Activated gamma-delta T cell (primary cell): ENCODE measurements at places on chromosomes 5 and 9.

- DNase-seq, result no peak
Observed at GRCh38 chr5:104237586-104237985, 675.0 kb upstream of the NUDT12 start.

DNA sequence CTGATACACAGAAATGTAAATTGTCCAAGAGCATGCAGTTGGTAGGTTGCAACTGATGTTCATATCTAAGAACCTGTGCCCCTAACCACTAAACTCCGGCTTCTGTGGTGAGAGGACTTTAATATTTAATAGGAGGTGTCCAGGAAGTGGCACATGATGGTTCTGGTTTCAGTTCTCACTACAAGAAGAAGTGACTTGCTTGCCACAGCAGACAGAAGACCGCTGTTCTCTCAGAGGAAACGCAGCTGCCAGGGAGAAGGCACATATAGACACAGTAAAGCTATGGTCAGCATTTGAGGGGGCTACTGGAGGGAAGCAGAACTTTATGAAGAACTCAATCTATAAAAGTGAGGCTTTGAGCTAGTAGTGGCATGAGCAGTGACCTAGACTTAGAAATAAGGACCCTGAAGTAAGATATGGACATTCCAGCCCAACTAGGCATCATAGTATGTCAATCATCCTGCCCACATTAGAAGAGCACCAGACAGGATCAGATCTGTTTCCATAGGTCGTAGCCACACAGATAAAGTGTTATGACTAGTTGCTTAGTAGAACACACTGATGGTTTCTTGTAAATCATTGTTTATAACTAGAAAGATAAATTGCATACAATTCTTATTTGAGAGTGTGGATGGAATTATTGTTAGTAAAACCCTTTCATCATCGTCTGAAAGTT, 36.4 kb upstream of the DAB2 start:
- DNase-seq, result no peak

GRCh38 chr9:96607971-96608370, 11.7 kb downstream of the CDC14B start:
- DNase-seq, result no peak

- no peak for DNase-seq
Observed at GRCh38 chr5:151720215-151720614, 33.5 kb upstream of the SPARC start.

GRCh38 chr5:11047030-11047429, 286.0 kb upstream of the DAP start:
- DNase-seq, result no peak

DNA sequence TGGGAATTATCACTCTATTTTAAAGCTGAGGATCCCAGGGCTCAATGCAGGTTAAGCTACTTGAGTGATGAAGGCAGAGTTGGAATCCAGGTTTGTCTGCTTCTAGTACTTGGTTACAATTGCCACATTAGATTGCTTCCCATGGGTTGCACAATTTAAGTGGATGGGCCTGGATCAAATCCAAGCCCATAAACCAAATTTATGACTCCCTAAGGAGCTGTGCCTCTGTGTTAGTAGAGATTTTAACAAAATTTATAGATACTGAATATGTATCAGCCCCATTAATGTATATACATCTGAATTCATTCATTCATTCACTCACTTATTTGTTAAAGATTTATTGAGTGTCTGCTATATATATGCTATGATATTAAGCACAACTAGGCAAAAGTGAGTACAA, 332.3 kb upstream of the KLF9 start:
- no peak for DNase-seq

- DNase-seq, result peak; percentile 26
Observed at GRCh38 chr9:92808726-92809451, 44.3 kb upstream of the BICD2 start.

- DNase-seq, result no peak
Observed at GRCh38 chr5:73673161-73673591, 47.2 kb downstream of the ARHGEF28 start.

GRCh38 chr9:35723908-35724307, 8.1 kb downstream of the TLN1 start:
- DNase-seq, result no peak

DNA sequence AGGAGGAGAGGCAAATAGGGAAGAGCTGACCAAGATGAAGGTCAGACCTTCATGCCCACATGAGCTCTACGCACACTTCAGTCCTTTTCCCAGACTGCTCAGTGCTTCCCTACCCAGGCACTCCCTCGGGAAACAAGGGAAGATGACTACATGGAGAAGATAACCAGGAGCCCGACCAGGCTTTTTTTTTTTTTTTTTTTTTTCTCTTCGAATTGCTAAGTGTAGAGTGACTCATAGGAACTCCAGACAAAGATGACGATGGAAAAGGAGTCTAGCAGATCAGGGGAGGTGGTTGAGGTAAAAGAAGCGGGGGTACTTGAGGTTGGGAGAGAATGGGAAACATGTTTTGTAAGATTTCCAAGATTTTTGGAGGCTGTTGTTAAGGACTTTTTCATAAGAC, 526.1 kb downstream of the BNC2 start:
- DNase-seq, result no peak

GRCh38 chr5:98173334-98173733, 600.1 kb upstream of the RGMB start:
- no peak for DNase-seq

GRCh38 chr9:37911271-37911681, 7.3 kb upstream of the SLC25A51 start:
- DNase-seq, result no peak

GRCh38 chr9:18143073-18143745, 330.7 kb upstream of the ADAMTSL1 start:
- DNase-seq, result no peak
